ENCODE measurements at places on chromosomes 13 and 19. TPM values are rescaled to one million over a fixed set of nuclear protein-coding genes. Genes with fewer than 3 reads are reported as not detected.

OR4F17 gene
- not detected for total RNA-seq

TMEM238 gene
- total RNA-seq: not detected

SOHLH2 gene
- 0.38 TPM for total RNA-seq

CD33 gene
- not detected for total RNA-seq

MBD3L3 gene
- not detected for total RNA-seq

ZNF534 gene
- not detected for total RNA-seq

FUT6 gene
- not detected for total RNA-seq

CYP4F11 gene
- not detected for total RNA-seq

ADPRHL1 gene
- 0.45 TPM for total RNA-seq

SRRM5 gene
- not detected for total RNA-seq

NDFIP2 gene
- total RNA-seq: 28.0 TPM

CBLC gene
- total RNA-seq: not detected

STOML3 gene
- not detected for total RNA-seq

ANGPTL8 gene
- not detected for total RNA-seq

CYP4F2 gene
- total RNA-seq: not detected

FZR1 gene
- total RNA-seq: 35.6 TPM

ICAM5 gene
- total RNA-seq: 0.94 TPM

AKAP8L gene
- 72.7 TPM for total RNA-seq

NOVA2 gene
- total RNA-seq: 1.2 TPM

CEBPG gene
- 34.4 TPM for total RNA-seq

OR7C1 gene
- total RNA-seq: not detected

TTC9B gene
- total RNA-seq: not detected

Measured in smooth muscle cell of the coronary artery (primary cell).